BJ (cell line): ENCODE measurements at places on chromosomes 5 and 9.

- DNase-seq: no peak
Observed at GRCh38 chr9:98536542-98537173, 172.1 kb downstream of the GABBR2 start.

- peak; percentile 41 for DNase-seq
Observed at GRCh38 chr5:109690975-109691574, 1.3 kb downstream of the MAN2A1 start.

DNA sequence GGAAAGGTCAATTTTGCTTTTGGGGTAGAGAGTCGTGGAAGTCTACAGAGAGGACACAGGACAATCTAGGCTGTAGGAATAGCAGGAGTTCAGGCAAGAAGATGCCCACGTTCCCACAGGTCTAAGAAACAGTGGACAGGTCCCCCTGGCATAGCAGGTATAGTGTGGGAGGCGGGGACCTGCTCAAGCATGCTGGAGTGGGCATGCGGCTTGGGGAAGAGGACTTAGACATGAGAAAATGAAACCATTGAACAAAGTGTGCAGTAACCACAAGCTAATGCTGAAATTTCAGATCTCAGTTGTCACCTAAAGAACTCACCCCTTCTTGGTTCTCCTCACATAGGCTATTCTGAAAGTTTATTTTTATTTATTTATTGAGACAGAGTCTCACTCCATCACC is 142.8 kb upstream of the EFNA5 start:
- DNase-seq: no peak

GRCh38 chr9:81680506-81680905 is 8.8 kb downstream of the TLE1 start:
- no peak for DNase-seq

GRCh38 chr9:112043423-112043822 is 131.7 kb downstream of the SUSD1 start:
- DNase-seq: no peak

DNA sequence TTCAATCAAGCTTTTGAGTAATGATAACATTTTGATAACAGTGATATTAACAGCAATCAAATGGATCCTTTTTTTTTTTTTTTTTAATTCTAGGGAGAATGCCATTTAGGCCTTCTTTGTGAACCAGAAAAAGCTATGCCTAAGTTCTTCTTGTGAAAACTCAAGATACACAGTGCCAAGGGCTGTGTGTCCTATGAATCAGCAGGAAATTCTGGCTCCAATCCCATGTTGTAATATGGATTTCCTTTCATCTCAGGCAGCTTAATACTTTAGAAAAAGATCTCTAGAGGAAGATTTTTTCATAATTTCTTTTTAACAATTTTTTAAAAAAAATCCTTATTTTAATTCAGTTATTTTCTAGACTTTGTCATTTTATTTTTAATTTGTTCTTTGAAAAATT is 96.1 kb downstream of the NUDT12 start:
- no peak for DNase-seq
